Right lung (tissue), 10 donors: ENCODE measurements at places on chromosomes 13 and 19.

DNA sequence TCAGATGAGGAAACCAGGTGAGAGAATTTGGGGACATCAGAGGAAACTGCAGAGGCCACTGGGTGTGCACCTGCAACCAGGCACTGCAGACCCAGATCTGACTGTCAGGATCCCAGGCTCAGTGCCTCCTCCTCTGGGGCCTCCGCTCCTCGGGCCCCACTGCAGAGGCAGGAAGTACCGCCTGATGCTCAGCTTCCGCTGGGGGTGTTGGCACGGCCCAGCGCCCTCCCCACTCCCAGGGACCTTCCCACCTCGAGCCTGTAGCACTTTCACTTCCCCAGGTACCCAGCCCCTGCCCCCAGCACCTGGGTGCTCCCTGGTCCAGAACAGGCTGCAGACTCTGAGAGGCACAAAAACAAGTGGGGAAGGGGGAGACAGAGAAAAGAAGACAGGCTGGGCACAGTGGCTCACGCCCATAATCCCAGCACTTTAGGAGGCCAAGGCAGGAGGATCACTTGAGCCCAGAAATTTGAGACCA, 1.4 kb upstream of the CD37 start:
- DNase-seq, result no peak

DNA sequence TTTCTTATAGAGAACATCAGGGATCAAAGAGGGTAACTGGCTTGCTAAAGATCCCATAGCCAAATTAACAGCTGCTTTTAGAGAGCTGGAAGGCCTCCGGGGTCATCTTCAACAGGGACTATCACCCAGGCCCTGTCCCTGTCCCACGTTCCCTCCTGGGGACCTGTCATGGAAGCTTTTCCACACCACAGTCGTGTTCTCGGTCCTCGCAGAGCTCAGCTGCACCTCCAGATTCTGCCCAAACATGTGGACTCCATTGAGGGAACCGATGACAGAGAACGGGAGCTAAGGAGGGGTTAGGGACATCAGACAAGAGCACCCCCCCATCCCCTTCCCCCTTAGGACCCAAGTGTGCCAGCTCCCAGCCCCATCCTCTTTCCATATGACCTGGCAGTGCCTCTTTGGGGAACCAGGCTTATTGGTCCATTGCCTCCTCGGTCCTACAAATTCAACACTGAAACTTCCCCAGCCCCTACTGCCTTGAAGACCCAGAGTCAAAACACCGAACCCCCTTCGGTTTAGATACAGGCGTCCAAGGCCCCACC, 568 bp downstream of the FUZ start:
- DNase-seq, result no peak

DNA sequence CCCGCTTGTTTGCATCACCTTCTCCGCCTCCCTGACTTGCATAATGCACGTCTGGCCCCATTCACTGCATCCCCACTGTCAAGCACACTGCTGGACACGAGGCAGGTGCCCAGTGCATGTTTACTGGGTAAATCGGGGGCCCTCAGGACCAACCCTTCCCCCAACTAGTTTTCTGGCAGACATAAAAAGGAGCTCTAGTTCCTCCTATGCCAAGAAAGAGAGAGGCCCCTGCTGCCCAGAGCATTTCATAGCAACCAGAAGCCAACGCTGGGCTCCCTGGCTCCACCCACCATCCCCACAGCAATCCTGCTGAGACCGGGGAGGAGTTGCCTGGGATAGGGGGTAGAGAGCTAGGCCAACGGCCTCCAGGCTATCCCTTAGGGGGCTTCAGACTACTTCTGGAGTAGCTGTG, 23.2 kb downstream of the ANKRD27 start:
- DNase-seq, result peak; percentile 55

- no peak for DNase-seq
Measured at GRCh38 chr13:48532256-48532505, 699 bp downstream of the RCBTB2 start.

- no peak for DNase-seq
Measured at GRCh38 chr13:27012482-27013197, 159.0 kb downstream of the USP12 start.

- DNase-seq, result no peak
Measured at GRCh38 chr19:8577247-8577646, at the start of gene MYO1F. TSS of gene MYO1F (minus strand) at chr19:8577442. CDS start at chr19:8577309, 133 bp downstream.

- no peak for DNase-seq
Measured at GRCh38 chr19:58237324-58237723, 8.6 kb downstream of the ZNF544 start.

GRCh38 chr19:13070425-13071140, 32.1 kb downstream of the LYL1 start:
- no peak for DNase-seq

DNA sequence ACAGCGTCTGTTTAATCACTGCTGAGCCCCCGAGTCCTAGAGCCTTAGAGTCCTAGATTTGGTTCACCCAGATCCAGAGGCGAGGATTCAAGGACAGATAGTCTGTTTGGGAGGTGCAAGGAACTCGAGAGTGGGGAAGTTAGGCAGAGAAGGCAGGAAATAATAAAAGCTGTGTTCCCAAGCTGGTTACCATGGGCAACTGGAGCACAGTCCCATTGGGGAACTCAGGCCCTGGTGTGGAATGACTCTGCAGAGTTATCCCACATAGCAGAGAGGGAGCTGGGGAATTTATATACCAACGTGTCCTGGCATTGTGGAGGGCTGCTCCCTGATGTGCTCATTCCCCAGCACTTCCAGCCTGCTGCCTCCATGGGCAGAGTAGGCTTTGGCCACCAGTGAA, 9.7 kb downstream of the IGSF23 start:
- DNase-seq, result no peak

GRCh38 chr19:30719999-30720345, 347.8 kb downstream of the ZNF536 start:
- DNase-seq, result no peak

GRCh38 chr19:6298413-6298812, 18.6 kb upstream of the MLLT1 start:
- DNase-seq, result no peak

DNA sequence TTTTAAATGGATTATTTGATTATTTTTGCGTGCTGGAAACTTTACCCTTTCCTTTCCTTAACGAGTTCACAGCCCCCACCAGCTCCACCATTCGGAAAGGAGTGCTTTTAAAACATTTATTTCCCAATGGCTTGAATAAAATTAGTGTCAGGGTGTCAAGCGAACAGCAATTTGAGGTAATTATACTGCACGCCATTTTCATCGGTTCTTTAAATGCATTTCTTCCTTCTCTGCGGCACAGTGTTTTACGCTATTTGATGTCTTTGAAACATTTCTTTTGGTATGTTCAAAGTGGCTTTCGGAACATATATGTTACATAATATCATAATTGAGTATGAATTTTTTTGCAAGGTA, 309 bp upstream of the SLITRK1 start:
- DNase-seq, result no peak

DNA sequence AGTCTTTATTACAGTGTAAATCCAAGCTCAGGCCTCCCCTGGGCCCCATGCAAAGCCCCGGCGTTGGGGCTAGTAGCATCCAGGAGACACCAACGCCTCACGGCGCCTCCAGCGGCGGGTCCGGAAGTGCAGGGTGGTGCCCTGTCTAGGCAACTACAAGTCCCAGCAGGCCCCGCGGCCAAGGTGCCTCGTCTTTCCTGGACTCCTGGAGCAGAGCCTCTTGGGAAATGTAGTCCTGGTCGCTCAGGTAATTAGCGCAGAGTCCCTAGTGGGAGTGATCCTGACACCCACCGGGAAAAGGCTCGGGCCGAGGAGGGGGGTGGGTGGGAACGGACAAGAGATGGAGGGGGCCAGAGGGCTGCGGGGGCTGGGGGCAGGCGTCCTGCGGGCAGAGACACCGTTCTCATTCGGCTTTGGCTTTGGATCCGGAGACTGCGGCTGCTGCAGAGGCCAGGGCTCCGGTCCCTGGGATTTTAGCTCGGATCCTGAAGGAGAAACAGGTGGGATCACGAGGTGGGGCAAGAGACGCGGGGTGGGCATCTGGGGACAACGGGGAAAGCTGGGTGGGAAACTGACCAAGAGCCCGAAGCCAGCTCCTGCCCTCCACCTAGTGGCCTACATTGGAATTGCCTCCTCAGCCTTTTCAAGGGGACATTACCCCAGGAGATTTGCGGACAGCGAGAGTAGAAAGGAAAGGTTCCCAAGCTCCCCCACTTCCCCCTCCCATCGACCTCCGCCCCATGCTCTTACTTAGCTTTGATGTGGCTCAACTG, 11.4 kb downstream of the RTN2 start:
- peak; percentile 90 for DNase-seq

- DNase-seq, result no peak
Measured at GRCh38 chr19:28501976-28502375, 711.0 kb downstream of the UQCRFS1 start.

- DNase-seq, result no peak
Measured at GRCh38 chr13:62908321-62908720, 1492.7 kb upstream of the PCDH20 start.

GRCh38 chr13:114050536-114051450, 76.9 kb upstream of the C13orf46 start:
- DNase-seq, result no peak

GRCh38 chr19:41427647-41428480, 690 bp upstream of the B3GNT8 start:
- DNase-seq, result peak; percentile 28

DNA sequence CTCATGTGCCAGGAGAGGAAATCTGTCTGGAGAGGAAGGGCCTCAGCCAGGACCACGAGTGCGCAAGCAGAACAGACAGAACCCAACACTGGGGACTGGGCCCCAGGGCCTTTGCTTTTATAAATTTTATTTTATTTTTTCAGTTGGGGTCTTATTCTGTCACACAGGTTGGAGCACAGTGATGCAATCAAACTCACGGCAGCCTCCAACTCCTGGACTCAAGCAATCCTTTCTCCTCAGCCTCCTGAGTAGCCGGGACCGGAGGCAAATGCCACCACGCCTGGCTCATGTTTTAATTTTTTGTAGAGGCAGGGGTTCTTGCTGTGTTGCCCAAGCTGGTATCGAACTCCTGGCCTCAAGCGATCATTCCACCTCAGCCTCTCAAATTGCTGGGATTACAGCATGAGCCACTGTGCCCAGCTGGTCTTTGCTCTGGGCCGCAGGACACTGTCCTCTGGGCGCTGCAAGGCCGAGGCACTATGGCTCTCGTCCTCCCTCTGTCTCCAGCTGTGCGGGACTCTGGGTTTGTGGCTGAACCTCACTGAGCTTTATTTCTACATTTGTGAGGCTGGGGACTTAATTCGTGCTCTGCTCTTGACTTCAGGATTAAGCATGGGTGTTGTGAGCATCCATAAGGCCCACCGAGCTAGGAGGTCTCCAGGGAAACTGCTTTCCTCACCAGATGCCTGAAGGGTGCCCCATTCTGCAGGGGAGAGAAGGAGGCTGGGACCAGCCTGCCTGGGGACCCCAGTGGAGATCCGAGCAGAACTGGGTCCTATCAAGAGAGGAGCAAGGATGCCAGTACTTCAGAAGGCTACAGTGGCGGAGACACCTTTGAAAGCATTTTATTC, 144.2 kb upstream of the VSTM2B start:
- no peak for DNase-seq

- DNase-seq, result peak; percentile 80
Measured at GRCh38 chr19:11125994-11126685, 29.4 kb downstream of the SPC24 start.

DNA sequence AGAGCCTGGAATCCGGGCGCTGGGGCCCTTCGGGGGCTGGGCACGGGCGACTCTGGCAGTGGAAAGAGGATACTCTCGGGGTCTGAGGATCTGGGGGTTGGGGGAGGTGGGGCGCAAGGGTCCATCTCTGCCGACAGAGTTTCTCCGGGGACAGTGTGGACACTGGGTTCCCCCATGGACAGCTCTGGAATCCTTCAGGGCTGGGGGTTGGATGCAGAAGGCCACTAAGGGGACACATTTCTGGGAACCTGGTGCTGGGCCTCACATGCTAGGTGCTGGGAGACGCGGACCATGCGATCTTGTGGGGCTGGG, 2.3 kb downstream of the TGFBR3L start:
- DNase-seq, result no peak

- no peak for DNase-seq
Measured at GRCh38 chr13:32041429-32041828, 9.9 kb downstream of the FRY start.

- DNase-seq, result no peak
Measured at GRCh38 chr13:28723806-28724205, 5.0 kb upstream of the SLC46A3 start.
